ENCODE measurements at places on chromosomes 5 and 9.

GRCh38 chr9:127912882-127913281 lies 4.0 kb downstream of the ST6GALNAC4 start:
- DNase-seq, result no peak

GRCh38 chr5:1504069-1504595 lies 19.6 kb downstream of the LPCAT1 start:
- DNase-seq, result no peak

DNA sequence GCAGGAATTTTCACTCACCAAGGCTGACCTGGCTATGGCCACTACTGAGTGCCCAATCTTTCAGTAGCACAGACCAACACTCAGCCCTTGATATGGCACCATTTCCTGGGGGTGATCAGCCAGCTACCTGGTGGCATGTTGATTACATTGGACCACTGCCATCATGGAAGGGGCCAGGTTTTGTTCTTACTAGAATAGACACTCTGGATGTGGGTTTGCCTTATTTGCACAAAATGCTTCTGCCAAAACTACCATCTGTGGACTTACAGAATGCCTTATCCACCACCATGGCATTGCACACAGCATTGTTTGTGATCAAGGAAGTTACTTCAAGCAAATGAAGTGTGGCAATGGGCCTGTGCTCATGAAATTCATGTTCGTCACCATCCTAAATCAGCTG lies 69.7 kb upstream of the SH3GL2 start:
- DNase-seq, result no peak

DNA sequence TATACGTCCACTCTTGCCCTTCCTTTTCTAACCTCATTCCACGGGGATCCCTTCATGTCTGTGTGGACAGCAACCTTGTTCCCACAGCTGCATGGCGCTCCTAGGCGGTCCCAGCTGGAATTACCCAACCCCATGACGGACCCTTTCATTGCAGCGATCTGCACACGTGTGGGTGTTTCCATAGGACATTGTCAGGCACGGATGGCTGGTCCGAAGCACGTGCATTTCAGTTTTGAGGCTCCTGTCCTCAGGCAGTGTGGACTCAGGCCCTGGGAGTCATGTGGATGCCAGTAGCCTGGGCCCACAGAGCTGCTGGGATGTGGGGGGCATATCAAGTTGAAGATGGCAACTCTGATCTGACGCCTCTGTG lies 15.0 kb downstream of the CARD19 start:
- DNase-seq, result no peak

DNA sequence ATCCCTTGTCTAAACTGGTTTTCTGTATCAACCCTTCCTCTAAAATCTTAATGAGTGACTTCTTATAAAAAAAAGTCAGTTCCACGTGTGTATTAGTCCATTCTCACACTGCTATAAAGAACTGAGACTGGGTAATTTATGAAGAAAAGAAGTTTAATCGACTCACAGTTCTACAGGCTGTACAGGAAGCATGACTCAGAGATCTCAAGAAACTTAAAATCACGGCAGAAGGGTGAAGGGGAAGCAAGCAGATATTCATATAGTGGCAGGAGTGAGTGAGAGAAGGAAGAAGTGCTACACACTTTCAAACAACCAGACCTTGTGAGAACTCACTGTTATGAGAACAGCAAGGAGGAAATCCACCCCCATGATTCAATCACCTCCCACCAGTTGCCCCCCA lies 307.8 kb upstream of the ARRDC3 start:
- DNase-seq, result no peak

DNA sequence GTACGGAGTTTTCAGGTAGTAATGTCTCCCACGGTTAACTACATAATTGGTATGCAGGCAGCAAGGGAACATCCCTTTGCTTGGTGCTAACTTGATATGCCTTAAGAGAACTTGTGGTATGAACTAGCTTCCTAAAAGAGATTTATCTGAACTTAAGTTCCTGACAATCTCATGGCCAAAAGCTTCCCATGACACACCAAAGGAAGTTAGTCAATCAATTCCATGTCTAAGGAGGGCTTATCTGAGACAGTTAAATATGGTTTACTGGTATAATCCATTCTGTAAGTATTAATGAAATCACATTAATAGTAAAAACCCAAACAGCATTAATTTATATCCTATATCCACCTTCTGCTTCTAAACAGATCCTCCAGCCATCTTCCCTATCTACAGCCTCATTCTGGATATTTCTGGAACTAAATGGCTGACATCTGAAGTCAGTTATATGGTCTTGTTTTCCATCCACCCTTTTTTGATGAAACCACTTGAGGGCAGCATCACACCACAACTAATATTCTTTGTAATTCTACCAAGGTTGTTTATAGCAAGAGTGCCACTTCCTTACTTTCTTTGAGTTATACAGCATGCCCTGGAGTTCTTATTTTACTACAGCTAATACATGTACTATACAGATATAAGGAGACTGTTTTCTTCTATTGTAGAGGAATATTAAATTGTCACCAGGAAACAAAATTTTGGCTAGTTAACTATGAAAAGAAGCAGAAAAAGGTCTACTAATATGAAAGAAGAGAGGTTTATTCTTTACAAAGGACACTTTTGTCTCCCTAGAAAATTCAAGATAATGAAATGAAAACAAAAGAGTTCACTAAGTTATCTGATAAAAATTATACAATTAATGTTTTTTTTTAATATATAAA lies 34.7 kb downstream of the SHOC1 start:
- DNase-seq, result peak; percentile 53

- no peak for DNase-seq
Observed at GRCh38 chr5:118863345-118863744, 125.0 kb downstream of the DTWD2 start.

DNA sequence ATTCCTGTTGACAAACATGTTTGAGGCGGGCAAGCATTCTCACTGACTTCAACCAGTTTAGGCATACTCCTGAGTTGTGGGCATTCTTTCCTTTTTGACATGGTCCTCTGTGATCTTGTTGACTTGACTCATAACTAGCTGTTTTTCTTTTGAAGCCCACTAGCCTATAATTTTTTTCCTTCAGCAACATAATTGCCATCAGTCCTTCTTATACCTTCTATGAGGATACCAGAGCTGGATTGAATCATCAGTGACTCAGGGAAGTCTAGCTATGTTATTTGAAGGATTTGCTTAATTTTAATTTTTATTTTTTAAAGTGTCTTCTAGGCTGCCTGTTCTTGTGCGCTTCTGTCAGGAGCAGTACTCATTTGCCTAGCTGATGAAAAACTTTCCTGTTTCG lies 259.5 kb downstream of the NR3C1 start:
- no peak for DNase-seq

GRCh38 chr9:13485068-13485596 lies 205.6 kb upstream of the MPDZ start:
- no peak for DNase-seq

- DNase-seq, result no peak
Observed at GRCh38 chr5:125525356-125525755, 778.9 kb upstream of the ZNF608 start.

DNA sequence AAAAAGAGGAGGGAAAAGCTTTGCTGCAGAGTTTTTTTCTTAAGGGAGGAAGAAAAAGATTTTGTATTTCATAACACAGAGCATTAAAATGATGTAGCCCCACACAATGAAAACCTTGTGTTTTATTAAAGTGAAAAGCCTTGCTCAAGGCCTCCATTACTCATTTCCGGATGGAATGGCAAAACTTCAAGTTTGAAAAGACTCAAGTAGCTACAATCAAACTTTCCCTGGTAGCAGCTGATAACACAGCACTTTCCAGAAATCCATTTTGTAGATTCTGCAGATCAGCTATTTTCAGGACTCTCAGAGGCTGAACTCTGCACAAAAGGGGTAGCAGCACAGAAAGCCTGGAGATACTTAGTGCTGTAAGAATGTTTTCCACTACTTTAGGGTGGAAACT lies 374.8 kb downstream of the NFIB start:
- DNase-seq, result no peak

DNA sequence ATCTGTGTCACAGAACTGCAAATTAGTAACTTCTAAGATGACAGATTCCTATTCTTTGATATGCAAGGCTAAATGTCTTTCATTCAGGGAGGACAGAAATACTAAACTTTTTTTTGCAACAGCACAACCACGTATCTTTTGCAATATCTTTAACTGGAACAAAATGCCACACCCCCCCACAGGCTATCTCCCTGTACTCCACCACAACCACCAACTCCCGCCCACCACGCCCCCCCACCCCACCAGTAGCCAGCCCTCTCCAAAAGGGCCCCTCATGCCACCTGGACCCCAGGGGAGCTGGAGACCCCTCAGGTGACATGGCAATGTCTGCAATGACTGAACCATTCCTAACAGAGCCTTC lies 131.8 kb downstream of the ROR2 start:
- DNase-seq, result no peak

- DNase-seq, result no peak
Observed at GRCh38 chr5:119322312-119322947, 33.4 kb upstream of the TNFAIP8 start.

GRCh38 chr9:98453589-98454311 lies 198.3 kb upstream of the TBC1D2 start:
- no peak for DNase-seq

GRCh38 chr9:81531511-81531910 lies 157.8 kb downstream of the TLE1 start:
- DNase-seq, result no peak

DNA sequence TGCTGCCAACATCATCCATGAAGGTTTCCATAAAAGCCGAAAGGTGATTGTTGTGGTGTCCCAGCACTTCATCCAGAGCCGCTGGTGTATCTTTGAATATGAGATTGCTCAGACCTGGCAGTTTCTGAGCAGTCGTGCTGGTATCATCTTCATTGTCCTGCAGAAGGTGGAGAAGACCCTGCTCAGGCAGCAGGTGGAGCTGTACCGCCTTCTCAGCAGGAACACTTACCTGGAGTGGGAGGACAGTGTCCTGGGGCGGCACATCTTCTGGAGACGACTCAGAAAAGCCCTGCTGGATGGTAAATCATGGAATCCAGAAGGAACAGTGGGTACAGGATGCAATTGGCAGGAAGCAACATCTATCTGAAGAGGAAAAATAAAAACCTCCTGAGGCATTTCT lies 10.1 kb downstream of the TLR4 start:
- no peak for DNase-seq

GRCh38 chr9:4792054-4792571 lies 631 bp upstream of the RCL1 start:
- DNase-seq, result no peak

- DNase-seq, result no peak
Observed at GRCh38 chr9:133998915-133999595, 6.9 kb upstream of the VAV2 start.

DNA sequence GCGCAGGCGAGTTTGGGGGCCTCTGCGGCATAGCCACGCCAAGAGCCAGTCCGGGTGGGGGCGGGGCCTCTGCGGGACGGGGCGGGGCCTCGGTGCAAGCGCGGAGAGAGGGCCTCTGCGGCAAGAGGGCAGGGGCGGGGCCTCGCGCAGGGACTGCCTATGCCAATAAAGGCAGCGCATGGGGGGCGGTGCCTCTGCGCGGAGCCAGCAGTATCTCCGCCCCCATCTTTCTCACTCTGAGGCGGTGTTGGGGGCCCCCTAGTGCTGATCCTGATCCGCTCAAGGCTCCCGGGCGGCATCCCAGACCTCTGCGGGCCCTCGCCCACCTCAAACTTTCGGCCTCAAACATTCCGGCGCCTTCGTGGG lies 9.2 kb upstream of the GPRIN1 start:
- DNase-seq, result peak; percentile 77

DNA sequence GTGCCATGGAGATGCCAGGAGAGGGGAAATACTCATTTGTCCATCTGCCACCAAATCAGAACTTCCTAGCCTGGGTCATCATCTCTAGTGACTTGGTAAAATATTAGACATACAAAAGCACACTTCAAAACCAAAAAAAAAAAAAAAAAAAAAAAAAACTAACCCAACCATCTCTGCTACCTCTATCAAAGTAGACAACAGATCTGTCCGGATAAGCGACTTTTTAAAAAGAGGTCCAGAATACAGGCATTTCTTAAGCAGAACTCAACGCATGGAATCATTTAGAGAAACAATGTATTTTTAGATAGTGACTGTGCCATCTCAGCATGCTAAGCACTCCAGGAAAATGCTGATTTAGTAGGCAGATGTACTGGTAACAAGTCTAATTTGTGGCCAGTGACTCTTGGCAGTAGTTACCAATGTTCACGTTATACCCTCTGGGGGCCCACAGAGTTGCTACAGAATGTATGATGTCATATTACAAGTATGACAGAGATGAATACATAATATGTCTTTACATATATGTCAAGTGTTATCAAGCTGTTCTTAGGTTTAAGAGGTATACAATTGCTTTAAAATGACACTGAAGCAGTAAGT lies 107.8 kb downstream of the SMIM23 start:
- DNase-seq, result no peak

- DNase-seq, result no peak
Observed at GRCh38 chr5:4661836-4662235, 478.3 kb upstream of the ADAMTS16 start.

GRCh38 chr9:101787891-101788290 lies 49.4 kb upstream of the GRIN3A start:
- DNase-seq, result no peak
